ENCODE measurements at places on chromosomes 7 and 10. TPM values are rescaled to one million over a fixed set of nuclear protein-coding genes. Genes with fewer than 3 reads are reported as not detected.

GBX1 gene
- total RNA-seq, result not detected

GRCh38 chr10:28179006-28179742 lies 123.7 kb downstream of the MPP7 start:
- H3K27me3 ChIP-seq, result no peaks in the 10 kb centered on the region
- DNase-seq, result peak; percentile 80
- H3K4me3 ChIP-seq, result peak overlapping the region; percentile 24
- H3K36me3 ChIP-seq, result no peaks in the 10 kb centered on the region
- H3K4me1 ChIP-seq, result peaks cover 7% of the 10 kb centered on the region

DNA sequence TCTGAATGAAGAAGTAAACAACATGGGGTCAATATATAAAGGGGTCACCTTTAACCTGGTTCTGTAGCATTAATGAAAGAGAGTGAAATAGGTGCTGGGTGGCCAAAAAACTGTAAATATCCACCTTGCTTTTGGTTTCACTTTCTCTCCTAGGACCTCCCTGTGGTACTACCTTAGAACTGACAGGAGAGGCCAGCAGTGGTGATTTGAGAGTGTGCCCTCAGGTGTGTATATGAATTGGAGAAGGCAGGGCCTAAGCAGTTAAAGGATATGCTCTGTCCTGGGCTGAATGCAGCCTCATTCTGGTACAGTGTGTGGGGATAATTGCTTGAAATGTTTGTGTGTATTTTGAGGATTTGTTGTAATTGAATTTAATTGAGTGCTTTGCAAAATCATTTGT lies 62.0 kb downstream of the BBS9 start:
- H3K4me3 ChIP-seq, result no peak overlapping the region
- DNase-seq, result no peak
- H3K4me1 ChIP-seq, result peaks cover 3% of the 10 kb centered on the region
- H3K27ac ChIP-seq, result no peak overlapping the region

GRCh38 chr7:513521-514166 lies 6.0 kb downstream of the PDGFA start:
- no peaks in the 10 kb centered on the region for H3K36me3 ChIP-seq
- no peak for DNase-seq
- peaks cover 10% of the 10 kb centered on the region for H3K27me3 ChIP-seq
- no peak overlapping the region for H3K27ac ChIP-seq
- no peak overlapping the region for H3K4me3 ChIP-seq
- H3K4me1 ChIP-seq, result peaks cover 17% of the 10 kb centered on the region

DNA sequence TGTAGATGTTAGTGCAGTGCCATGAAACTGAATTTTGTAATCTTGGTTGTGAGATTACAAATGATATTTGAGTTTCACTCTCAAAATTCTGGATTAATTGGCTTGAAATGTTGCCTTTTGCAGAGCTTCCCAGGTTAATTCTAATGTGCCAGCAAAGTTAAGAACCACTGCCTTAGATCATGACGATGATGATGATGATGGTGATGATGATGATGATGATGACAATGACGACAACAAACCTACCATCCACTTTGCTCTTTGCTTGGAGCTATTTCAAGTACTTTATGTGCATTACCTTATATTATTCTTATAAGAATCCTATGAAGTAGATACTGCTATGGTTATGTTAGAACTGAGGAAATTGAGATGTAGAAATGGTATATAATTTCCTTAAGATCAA lies 261.6 kb downstream of the CNTNAP2 start:
- no peaks in the 10 kb centered on the region for H3K4me1 ChIP-seq
- no peaks in the 10 kb centered on the region for H3K36me3 ChIP-seq
- no peaks in the 10 kb centered on the region for H3K27me3 ChIP-seq
- H3K27ac ChIP-seq, result no peak overlapping the region
- H3K4me3 ChIP-seq, result no peak overlapping the region

DNA sequence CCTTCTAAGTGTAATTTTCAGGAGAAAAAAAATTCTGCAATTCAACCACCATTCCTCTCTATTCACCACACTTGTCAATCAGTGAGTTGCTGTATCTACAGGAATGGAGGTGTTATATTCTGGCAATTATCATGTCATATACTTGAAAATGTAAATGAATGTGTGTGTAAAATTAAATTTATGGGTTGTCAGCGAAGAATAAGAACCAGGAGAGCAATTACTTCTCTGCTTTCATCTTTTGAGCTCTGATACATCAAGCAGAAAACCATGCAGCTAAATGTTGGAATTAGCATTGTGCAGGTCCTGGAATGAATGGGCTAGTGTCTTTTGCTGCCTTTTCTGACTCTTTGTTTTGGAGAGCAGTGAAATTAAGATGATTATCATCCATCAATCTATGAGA lies 207.6 kb downstream of the FOXP2 start:
- no peak overlapping the region for H3K27ac ChIP-seq
- no peak overlapping the region for H3K4me3 ChIP-seq
- H3K4me1 ChIP-seq, result no peaks in the 10 kb centered on the region
- no peaks in the 10 kb centered on the region for H3K27me3 ChIP-seq
- no peaks in the 10 kb centered on the region for H3K36me3 ChIP-seq
